Muscle of arm (tissue), 14 donors: ENCODE measurements at places on chromosomes 4 and X.

GRCh38 chr4:77465271-77465670 is 140.3 kb upstream of the CXCL13 start:
- no peak for DNase-seq

DNA sequence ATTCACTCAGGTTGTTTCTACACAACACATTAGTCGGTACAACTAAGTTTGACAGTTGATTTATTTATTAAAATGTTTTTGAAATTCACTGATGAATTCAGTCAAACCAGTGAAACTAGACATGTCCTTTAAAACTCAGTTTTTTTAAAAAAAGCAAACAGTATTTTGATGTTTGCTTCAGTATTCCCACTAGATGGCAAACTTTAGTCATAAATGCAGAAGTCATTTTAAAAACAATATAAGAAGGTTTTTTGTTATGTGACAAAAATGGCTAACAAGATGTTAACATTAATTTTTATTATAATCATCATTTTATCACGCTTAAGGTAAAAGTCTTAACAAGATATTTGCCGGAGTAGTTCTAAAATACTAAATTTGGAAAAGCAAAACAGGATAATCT is 1337.8 kb upstream of the DIAPH2 start:
- peak; percentile 6 for DNase-seq

- DNase-seq = no peak
Observed at GRCh38 chr4:138927072-138927471, 88.5 kb upstream of the NOCT start.

GRCh38 chr4:153741541-153741940 is 18.3 kb downstream of the RNF175 start:
- no peak for DNase-seq

DNA sequence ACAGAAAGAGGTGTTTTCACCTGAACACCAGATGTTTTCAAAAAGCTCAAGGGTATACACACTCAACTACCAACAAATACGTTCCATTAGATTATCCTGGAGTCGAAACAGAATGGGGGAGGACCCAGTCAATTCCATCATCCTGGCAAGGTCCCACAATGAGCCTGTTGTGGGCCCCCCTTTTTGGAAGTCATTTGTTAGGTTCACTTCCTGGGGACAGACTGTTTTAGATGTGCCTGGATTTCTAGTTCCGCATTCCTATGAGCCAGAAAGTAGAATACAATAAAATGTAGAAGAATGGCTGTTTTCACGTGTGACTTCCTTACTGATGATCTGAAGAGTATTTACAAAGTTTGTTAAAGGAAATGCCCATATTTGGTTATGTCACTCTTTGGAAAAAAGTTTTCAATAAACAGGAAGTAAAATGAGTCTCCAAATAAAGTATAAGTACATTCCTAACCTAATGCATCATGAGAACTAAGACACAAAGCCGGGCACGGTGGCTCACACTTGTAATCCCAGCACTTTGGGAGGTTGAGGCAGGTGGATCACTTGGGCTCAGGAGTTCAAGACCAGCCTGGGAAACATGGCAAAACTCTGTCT is 192.5 kb downstream of the MAML3 start:
- DNase-seq = no peak

GRCh38 chr4:16154451-16154850 is 70.6 kb upstream of the PROM1 start:
- DNase-seq = peak; percentile 25

- no peak for DNase-seq
Observed at GRCh38 chr4:160352637-160353036, 1249.8 kb downstream of the RAPGEF2 start.

DNA sequence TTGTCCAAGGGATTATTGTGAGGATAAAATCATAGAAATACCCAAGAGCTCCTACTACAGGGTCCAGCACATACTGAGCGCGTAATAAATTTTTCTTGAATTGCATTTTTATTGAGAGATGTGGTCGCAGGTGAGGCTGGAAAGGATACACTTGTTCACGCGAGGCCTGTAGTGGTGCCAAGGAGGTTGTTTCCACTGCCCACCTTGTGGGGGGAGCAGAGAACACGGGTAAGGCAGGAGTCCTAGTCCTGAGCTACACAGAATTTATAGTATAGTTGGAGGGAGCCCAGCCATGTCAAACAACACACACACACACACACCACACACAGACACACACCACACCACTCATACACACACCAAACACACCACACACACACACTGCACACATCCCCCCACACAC is 31.8 kb upstream of the CYP4V2 start:
- no peak for DNase-seq

GRCh38 chr4:113383111-113383785 is 333.8 kb downstream of the ANK2 start:
- DNase-seq = peak; percentile 80

DNA sequence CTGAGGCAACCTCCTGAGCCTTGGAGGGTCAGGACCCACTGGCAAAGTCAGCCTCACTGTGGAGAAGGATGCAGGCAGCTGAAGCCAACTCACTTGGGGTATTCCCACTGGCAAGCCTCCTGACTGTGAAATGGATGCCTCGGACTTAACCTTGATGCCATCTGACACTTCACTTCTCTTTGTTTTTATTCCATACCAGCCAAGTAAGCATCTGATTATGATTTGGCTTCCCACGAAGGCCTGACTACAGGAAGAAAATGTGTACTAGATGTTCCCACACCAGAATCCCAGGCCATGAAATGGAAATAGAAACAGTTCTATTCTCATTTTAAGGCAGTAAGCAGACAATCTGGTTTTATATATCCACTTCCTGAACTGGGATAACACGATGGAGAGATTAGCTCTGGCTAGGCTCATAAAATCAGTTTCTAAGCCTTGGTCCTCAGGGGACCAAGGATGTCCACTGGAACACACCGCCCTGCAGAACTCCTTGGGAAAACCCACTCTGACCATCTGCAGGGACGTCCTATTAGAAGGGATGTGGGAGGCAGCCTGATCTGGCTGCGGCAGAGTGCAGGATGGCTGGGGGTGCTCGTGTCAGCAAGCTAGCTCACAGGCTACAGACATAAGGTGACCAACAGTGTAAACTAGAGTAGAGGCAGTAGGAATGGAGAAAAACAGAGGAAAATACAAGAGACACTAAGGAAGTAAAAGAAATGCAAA is 89.3 kb downstream of the TSPAN5 start:
- DNase-seq = no peak

GRCh38 chr4:72671980-72672379 is 103.0 kb upstream of the ADAMTS3 start:
- no peak for DNase-seq

GRCh38 chr4:15955670-15956069 is 7.3 kb downstream of the FGFBP2 start:
- DNase-seq = no peak

DNA sequence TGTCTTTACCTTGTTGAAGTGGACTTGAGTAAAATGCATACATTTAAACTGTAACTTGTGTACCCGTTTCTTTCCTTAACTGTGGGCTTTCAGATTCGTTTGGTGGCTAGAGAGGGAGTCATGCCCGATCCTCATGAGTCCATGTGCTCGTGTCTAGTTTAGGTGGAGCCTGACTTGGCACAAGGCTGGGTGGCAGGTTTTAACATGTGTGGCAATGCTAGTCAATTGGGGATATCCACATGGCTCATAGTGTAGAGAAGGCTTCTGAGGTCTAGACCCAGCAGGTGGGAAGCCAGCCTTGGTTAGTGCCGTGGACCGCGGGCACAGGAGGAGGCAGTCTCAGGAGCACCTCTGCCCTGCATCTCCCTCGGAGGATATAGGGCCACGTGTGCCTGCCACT is 48.5 kb upstream of the CLCN4 start:
- no peak for DNase-seq

GRCh38 chr4:181670506-181670905 is 572.7 kb upstream of the TENM3 start:
- no peak for DNase-seq

DNA sequence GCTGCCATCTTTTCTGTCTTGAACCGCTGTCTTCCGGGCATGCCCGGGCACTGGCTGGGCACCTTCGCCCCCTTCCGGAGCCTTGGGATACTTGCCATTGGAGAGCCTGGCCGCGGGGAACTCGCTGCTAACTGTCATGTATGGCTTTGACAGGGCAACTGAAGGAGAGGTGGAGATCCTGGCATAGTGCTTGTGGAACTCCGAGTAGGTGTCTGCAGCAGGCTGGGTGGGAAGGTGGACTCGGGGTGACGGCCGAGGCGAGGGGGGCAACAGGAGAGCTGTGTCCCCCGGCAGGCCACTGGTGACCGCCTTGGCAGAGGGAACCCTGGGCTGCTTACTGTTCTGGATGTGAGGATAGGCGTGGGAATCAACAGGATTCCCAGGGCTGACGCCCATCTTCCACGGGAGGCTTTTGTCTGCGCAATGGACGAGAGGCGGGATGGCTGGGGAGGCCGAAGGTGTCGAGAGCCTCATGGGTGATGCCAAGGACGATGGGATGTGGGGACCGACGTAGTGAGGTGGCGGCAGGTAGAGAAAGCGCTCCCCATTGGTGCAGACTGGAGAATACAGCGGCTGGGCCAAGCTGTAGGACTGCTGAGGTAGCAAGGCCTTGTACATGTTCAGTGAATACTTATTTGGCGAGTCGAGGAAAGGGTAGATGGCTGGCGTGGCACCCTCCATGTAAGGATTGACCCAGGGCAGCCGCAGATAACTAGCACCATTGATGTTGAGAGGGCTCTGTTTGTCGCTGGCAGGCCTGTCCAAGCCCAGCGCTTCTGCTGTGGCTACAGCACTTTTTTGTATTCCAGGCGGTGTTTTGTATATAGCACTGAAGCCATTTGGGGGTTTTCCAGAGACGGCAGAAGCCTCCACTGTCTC is 23.4 kb downstream of the BCOR start:
- DNase-seq = no peak

GRCh38 chrX:107646735-107647134 is 18.4 kb downstream of the PRPS1 start:
- DNase-seq = no peak

DNA sequence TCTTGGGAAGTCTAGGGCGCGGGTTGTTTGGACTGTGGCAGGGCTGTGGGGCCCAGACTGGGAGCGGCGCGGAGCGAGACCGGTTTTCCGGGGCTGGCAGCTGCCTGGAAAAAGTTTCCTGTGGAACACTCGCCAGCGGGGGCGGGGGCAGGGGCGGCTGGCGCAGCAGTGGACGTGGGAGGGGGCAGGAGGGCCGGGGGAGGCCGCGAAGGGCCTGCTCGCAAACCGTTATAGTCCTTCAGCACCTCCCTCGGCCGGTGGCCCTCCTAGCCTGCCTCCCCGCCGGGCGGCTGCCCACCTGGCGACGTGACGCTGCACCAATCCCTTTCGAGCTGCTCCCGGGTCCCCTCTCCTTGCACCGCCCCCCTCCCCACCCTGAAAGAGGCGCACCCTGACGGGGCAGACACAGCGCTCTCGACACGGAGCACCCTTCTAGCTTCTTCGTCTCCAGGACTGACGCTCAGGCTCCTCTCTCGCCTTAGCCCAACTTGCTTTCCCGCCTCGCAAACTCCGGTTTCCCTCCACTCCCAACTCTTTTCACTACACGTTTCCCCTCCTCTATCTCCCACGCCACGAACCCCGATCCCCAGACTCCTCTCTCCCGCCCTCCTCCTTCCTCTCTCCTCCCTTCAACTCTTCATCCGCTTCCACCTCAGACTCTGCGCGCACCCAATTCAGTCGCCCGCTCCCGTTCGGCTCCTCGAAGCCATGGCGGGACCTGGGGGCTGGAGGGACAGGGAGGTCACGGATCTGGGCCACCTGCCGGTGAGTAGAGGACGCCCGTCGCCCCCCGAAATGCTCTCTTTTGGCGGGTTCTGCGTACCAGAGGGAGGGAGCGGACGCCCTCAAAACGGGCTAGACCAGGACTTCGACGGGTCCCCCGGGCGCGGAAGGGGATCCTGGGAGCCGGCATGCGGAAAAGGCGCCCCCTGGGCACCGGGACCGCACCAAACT is at the start of gene NRK:
NRK (plus strand) TSS at position 402 of the 954 bp plus-strand sequence; CDS start at position 709, 307 bp downstream.
- peak; percentile 79 for DNase-seq

DNA sequence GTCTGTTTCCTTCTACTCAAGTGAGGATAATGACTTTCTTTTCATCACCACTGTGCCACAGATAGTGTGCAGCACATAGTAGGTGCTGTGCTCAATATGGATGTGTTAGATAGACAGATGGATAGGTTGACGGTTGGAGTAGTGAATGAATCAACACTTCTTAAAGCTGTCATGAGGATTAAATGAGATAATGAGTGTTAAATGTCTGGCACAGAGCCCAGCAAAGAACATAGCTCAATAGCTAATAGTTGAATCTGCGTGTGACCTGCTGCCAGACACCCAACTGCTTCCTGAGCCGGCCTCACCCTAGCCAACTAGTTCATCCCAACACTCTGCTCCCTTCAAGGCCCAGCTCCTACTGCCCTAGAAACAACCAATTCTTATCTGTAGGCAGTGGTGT is 67.7 kb upstream of the PJA1 start:
- DNase-seq = no peak

DNA sequence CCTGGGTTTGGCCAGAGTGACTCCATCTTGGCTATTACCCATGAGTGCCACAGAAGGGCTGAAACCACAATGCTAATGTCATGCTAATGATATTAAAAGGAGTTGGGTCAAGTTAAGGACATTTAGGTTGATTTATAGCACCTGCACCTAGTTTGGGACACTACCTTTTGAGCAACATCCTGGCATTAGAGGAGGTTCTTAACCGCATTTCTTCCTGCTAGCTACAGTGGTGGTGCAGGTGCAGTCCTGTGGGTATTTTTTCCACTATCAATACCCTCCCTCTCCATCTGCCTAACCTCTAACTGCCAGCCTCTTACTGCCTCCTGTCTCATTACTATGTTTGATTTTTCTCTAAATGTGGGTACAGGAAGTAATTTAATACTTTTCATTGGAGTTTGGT is 1276.1 kb downstream of the FSTL5 start:
- DNase-seq = no peak

DNA sequence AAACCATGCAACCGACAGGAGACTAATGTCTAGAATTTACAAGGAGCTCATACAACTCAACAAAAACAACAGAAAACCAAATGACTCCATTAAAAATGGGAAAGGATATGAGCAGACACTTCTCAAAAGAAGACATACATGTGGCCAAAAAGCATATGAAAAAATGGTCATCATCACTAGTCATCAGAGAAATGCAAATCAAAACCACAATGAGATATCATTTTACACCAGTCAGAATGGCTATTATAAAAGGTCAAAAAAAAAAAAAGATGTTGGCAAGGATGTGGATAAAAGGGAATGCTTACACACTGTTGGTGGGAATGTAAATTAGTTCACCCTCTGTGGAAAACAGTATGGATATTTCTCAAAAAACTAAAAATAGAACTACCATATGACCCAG is 50.5 kb upstream of the CHRDL1 start:
- no peak for DNase-seq

GRCh38 chr4:130183096-130183495 is 1087.1 kb downstream of the C4orf33 start:
- DNase-seq = no peak

DNA sequence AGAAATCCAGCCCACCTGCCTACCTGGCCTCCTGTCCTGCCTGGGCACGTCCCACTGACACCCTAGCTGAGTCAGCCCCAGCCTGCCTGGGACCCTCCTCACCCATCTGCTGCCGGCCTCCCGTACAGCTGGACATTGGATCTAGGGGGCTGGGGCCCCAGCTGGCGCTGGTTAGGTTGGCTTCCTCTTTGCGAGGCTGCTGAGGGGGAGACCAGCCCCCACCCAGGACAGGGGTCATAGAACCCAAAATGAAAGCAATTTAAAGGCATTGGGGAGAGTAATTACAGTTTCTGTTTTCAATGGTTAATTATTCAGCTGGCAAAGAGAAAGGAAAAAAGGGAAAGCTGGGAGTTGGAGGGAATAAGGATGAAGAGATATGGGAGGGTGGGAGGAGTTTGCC is 15.8 kb downstream of the EFNB1 start:
- no peak for DNase-seq
